Esophagus squamous epithelium (tissue), 5 donors: ENCODE measurements at places on chromosomes 2 and 18.

DNA sequence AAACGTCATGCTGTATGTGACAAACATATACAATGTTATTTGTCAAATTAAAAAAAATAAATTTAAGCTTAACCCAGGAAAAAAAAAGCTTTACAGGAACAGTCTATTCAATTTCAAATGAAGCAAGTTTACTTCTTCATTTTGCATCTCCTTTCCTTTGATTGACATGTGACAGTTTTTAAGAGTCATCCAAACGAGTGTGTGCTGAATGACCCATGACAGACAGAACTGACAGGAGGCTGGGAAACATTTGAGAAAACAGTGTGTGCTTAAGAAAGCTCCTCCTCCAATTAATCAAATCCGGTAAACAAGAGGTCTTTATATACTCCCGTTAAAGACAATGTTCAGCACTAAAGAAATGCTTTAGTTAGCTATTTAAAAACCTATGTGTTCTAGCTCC lies 177.7 kb downstream of the SRBD1 start:
- DNase-seq: no peak

- no peak for DNase-seq
These were observed 45.6 kb upstream of the ITGAV start for GRCh38 chr2:186544255-186544675.

GRCh38 chr2:237378650-237379049 lies 35.3 kb downstream of the COL6A3 start:
- DNase-seq: no peak

- no peak for DNase-seq
These were observed 39.4 kb downstream of the SH2D6 start for GRCh38 chr2:85457877-85458316.
